SJSA1 (cell line): ENCODE measurements at places on chromosomes 2 and 18. TPM values are rescaled to one million over a fixed set of nuclear protein-coding genes. Genes with fewer than 3 reads are reported as not detected.
A peak's percentile ranks its signal among the peaks of the same experiment; 100 is the strongest.

GRCh38 chr2:210727549-210727948 lies 171.2 kb downstream of the CPS1 start:
- DNase-seq = no peak

DNA sequence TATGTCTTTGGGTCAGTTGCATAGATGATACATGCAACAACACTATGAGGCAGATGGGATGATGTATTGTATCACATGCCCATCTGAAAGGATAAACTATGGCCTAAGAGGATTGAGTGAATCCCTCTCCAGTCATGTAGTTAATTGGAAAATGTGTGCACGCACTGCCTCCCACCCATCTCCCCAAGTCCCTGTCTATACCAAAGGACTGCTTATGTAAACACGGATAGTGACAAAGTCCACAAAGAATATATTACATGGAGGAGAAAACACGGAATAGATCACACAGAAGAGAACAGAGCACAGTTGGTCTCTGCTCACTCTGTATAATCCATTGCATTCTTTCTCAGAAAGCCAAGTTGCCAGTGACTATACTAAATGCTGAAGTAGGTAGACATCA lies 82.4 kb downstream of the NCKAP5 start:
- no peak for DNase-seq

- DNase-seq = no peak
Observed at GRCh38 chr2:25441353-25441752, 99.6 kb upstream of the DNMT3A start.

Gene SOX11
- 0.05 TPM in 1 of 2 replicates, not detected in the other for total RNA-seq

GRCh38 chr2:64914735-64915509 lies 74.3 kb upstream of the SLC1A4 start:
- no peak for DNase-seq

Gene GPD2
- total RNA-seq = 218 and 343 TPM in 2 replicates

DNA sequence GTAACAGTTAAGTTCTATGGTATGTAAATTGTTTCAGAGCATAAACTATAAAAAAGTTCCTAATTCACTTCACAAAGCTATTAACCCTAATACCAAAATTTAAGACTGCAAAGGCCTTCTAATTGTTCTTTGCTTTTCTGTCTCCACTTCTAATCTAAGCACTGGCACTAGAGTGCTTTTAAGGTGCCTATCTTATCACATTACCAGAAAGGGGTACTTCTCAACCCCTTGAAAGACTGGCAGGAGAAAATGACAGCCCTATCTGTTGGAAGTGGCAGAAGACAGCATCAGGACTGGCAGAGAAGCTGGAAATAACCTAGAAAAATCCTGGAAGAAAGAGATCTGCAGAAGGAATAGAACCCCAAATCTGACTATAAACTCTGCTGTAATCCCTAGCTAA lies 10.3 kb downstream of the CNRIP1 start:
- DNase-seq = no peak

- DNase-seq = no peak
Observed at GRCh38 chr2:171173087-171173486, 12.4 kb upstream of the TLK1 start.

DNA sequence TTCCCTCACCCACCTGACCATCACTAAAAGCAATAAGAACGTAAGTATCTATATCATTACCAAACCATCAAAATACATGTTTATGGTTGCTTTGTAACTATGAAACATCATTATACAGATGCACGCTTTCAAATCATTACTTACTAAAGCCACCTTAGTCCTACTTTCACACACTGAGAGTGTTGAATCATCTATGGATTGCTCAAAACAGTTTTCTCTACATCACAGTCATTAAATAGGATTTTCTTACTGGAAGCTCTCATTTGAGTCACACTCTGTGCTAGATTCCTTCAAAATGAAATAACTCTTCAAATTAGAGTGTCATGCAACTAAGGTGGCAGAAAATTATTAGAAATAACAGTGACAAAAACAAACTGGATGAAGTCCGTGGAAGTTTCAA lies 878.4 kb downstream of the CPS1 start:
- no peak for DNase-seq

- peak; percentile 56 for DNase-seq
Observed at GRCh38 chr2:191582355-191582754, 95.6 kb upstream of the NABP1 start.

- DNase-seq = no peak
Observed at GRCh38 chr2:213627835-213628460, 343.7 kb downstream of the SPAG16 start.

DNA sequence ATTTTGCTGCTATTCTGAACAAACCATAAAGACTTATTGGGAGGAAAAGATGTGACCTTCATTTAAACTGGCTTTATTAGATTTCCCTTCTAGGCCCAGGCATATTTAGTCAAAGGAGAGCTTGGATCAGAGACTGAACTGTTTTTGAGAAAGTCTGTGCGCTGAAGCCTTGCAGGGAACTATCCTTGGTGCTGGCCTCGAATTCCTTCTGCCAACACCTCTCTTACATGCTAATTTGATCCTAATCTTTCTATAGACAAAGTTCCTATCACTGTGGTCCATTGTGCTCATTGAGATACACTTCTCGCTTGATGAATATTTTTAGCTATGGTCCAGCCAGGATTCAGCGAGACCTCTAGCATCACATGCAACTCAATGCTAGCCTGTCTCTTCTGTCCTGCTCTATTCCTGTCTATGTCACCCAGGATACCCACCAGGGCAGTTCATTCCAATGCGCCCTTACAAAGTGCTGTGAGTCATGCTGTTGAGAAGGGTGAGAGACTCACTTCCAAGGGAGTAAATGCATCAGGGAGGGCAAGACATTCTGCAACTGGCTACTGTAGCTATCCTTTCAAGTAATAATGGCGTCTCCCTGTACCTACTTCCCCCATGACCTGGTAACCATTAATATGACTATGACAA lies 356.7 kb upstream of the LYPD1 start:
- DNase-seq = no peak
